ENCODE measurements at places on chromosomes 3 and 15. TPM values are rescaled to one million over a fixed set of nuclear protein-coding genes. Genes with fewer than 3 reads are reported as not detected.
A peak's percentile ranks its signal among the peaks of the same experiment; 100 is the strongest.

The ZNF660 gene
- polyA plus RNA-seq: 0.72 TPM

The TM4SF18 gene
- polyA plus RNA-seq: 0.29 TPM

The ZIC4 gene
- polyA plus RNA-seq: 3.4 TPM

The USP19 gene
- polyA plus RNA-seq: 32.9 TPM

The SMCO1 gene
- not detected for polyA plus RNA-seq

The ANKRD63 gene
- polyA plus RNA-seq: not detected

The MAGEL2 gene
- polyA plus RNA-seq: 0.04 TPM

The SYNPR gene
- not detected for polyA plus RNA-seq

GRCh38 chr15:63049783-63050371, 7.3 kb downstream of the TPM1 start:
- DNase-seq: no peak

DNA sequence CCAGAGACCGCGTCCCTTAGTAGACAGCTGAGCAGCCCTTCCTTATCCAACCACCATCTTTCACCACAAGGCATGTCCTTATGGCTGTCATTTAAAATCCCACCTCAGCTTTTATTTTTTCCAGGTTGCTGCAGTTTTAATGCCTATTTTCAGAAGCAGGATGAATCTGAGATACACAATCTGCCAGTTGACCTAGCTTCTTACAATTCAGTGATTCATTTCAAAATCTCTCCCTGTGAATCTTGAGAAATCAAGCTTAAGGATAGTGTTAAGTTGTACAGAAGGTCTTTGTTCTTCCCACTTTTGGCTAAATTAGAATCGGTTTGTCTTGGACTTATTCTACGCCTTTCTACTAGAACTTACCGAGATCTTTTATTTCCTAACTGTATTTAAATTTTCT, 522.3 kb upstream of the CFAP20DC start:
- DNase-seq: no peak

DNA sequence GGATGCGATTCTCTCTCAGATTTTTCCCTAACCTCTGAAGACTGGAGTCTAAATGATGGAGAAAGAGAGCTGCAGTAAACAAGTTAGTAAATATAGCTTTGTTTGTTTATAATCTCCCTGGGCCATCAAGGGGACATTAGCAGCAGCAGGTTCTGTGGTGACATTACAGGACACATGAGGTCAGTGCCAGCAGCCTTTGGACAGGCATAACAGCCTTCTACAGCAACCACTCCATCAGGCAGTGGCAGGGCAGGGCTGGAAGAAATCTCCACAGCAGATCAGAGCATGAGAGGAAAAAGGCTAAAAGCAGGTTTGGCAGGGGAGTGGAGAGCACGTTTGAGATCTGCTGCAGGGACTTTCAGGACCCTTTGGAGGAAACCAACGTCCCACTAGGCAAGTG, 127.6 kb upstream of the ACP3 start:
- DNase-seq: no peak

DNA sequence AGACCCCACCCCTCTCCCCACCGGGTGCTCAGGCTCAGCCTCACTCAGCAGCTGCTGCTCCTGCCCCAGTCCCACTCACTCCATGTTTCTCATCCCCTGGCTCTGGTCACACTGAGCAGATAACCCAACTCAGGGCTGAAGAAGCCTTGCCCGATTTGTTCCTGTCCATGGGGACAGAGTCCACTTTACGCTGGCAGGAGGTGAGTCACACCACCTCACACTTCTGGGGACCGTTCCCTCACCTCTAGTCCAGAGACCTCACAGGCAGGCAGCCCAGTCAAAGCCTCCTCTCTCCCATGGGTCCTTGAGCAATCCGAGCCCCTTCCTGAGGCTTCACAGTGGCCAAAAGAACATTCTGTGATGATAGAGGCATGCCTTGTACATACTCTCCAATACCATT, 1.4 kb downstream of the CIDEC start:
- DNase-seq: no peak

- DNase-seq: no peak
Observed at GRCh38 chr15:79209690-79210089, 72.8 kb upstream of the ANKRD34C start.

DNA sequence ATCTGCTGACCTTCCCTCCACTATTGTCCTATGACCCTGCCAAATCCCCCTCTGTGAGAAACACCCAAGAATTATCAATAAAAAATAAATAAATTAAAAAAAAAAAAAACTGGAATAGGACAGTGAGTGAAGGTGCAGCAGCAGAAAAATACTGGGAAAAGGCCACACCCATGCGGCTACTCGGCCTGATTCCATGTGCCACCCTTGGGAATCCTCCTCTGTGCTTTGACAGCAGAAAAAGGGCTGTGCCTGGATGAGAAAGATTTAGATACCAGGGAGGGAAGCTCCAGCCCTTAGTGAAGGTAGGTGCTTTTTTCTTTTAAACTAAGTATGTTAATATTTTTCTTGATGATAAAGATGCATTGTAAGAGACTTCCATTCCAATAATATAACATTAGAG, 107.8 kb downstream of the CTNNB1 start:
- DNase-seq: no peak

DNA sequence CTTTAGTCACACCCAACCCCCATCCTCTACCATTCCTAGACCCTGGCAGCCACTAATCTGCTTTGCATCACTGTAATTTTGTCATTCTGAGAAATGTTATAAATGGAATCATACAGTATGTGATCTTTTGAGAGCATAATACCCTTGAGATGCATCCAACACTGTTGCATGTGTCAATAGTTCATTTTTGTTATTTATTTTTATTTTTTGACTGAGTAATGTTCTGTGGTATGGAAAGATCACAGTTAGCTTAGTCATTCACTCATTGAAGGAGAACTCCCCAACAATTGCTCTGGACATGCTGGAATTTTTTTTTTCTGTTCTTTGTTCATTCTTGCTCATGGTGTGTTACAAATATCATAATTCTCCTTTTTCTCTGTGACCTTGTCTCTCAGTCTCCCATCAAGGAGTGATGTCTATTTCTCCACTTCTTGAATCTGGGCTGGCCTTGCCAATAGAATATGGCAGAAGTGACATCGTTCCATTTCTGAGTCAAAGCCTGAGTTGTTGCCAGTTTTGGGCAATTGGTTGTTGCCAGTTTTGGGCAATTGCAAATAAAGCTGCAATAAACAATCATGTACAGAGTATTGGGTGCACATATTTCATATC, 6.8 kb upstream of the ADPGK start:
- no peak for DNase-seq

- no peak for DNase-seq
Observed at GRCh38 chr3:187590861-187591576, 79.2 kb downstream of the SST start.

DNA sequence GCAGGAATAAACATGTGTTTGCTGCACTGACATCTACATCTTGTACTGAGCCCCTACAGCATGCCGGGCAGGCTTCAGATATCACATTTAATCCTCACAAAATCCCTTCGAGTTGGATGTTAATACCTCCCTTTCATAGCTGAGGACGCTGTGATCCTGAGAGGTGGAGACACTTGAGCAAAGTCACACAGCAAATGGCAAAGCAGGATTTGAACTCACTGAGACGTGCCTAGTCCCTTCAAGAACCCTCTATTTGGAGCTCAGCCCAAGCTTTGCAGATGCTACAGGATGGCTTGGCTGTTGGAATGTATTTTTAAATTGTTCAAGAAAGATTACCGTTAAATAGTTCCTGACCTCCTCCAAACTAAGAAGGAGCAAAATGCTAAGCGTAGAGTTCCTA, 64.6 kb upstream of the SLC6A6 start:
- DNase-seq: no peak

DNA sequence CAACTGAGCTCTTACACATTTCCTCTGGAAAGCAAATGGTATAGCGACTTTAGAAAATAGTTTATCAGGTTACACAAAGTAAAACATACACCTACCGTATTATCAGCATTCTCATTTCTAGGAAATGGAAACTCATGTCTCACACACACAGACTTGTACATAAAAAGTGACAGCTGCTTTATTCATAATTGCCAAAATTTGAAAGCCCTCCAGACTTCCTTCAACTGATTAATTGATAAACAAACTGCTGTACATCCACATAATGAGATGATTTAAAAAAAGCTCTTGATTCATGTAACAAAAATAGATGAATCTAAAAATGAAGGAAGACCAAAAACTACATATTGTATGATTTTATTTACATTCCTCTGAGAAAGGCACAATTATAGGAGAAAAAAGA, 425.5 kb downstream of the GABRG3 start:
- no peak for DNase-seq

- DNase-seq: no peak
Observed at GRCh38 chr3:4712109-4712508, 219.0 kb downstream of the ITPR1 start.

GRCh38 chr3:29138171-29138570, 142.7 kb upstream of the RBMS3 start:
- no peak for DNase-seq

DNA sequence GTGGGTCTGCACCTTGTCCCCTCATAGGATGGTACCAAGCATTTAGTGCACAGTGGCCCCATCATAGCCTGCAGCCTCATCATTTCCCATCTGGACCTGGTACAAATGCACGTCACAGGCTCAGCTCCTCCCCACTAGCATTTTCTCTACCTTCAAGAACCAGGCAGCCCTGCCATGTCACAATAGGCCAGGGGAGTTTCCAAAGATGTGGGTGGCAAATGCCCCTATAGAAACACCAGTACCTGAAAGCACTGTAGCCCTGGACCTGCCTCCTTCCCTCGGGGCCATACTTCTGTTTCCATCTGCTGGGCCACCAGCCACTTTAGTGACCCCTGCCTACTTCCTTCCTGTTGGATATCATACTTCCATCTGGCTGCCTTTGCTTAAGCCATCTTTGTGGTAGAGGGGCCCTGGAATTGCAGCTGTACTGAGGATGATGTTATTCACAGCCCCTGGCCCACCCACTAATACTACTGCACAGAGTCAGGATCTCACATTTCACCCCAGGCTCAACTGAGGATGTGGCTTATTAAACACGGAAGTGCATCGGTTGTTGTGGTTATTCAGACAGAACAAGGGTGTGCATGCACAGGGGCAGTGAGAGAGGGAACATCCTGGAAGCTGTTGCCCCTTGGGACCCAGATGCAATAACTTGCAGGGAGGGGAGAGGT, 3.8 kb downstream of the TCTA start:
- no peak for DNase-seq

GRCh38 chr3:71684757-71685386, 40.3 kb downstream of the EIF4E3 start:
- peak; percentile 63 for DNase-seq

DNA sequence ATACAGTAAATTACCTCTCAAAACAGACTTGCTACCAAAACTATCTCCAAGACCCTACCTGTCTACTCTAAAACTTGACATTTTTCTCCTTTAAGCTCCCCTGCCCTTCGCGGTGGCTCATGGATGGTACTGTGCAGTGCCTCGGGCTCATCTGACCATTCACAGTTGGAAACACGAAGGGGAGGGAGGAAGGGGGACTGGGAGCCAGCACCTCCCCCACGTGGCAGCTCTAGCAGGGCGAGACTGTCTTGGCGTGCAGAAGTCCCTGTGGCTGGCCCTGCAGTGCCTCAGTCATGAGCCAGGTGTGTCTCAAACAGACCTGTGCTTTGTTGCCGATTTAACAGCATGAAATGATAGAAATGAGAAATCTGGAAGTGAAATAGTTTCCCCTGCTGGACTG, 372.0 kb downstream of the GABRG3 start:
- no peak for DNase-seq

GRCh38 chr3:23111286-23111685, 91.8 kb upstream of the UBE2E2 start:
- DNase-seq: no peak

- DNase-seq: no peak
Observed at GRCh38 chr3:99485286-99485685, 153.1 kb upstream of the COL8A1 start.

DNA sequence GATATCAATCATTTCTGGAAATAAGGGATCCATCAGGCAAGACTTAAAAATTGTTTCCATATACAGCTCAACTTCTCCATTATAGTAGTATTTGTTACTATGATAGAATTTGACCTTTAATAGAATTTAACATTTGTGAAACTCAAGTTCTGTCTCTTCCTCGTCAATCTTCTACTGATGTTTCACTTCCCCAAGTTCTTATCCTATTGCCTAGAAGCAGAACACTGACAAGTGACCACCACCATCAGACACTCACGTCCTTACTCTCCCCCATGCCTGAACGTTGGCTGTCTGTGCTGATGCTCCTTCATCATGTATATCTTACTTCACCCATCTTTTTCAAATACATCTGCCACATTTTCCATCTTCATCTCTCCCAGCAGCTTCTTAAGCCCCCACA, 26.6 kb upstream of the TAFA4 start:
- DNase-seq: no peak

DNA sequence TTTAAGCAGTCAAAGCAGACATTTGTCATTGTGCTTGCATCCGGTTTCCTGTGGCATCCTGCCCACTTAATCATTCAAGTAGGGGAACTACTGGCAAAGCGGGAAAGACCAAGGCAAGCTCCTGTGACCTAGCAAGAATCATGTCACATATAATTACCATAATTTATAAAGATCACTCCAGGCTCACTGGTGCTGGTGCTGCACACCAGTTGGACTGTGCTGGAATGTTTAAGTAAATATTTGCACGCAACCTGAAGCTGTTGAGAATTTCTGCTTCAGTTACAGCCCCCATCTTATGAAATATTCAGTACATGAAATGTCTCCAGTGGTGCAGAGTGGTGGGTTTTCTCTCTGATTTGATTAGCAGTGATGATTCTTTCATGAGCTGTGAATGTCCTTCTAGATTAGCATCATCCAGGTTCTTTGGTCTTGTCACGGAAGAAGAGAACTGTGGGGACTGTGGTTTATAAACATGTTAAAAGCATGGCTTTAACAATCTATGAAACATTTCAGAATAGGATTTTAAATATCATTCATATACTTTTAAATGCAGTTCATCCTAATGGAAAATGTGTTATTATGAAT, 621.3 kb upstream of the EPHA6 start:
- no peak for DNase-seq

- no peak for DNase-seq
Observed at GRCh38 chr3:104566054-104566453, 800.7 kb upstream of the ALCAM start.

GRCh38 chr3:10445561-10446175, 59.7 kb downstream of the ATP2B2 start:
- no peak for DNase-seq

- no peak for DNase-seq
Observed at GRCh38 chr15:84987949-84988624, 6.4 kb downstream of the PDE8A start.

GRCh38 chr15:28935316-28935715, 49.5 kb downstream of the APBA2 start:
- DNase-seq: no peak

DNA sequence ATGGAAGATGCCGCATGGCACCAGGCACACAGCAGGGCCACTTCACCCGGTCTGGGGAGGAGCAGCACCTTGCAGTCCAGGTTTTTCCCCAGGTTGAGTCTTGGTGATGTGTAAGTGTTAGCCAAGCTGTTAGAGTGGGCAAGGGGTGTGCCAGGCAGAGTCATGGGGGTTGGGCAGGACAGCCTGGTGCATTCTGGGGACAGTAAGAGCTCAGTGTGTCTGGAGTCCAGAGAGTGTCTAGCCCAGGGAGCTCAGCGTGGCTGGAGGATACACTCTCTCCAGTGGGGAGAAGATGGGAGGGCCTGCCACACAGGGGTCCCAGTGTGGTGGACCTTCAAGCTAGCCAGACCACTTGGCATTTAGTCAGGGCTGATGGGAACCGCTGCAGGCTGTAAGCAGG, 87.4 kb downstream of the AAGAB start:
- DNase-seq: no peak
